ENCODE measurements at places on chromosomes 2 and 18.

GRCh38 chr2:10935953-10936942 lies 24.5 kb downstream of the KCNF1 start:
- no peak for DNase-seq

DNA sequence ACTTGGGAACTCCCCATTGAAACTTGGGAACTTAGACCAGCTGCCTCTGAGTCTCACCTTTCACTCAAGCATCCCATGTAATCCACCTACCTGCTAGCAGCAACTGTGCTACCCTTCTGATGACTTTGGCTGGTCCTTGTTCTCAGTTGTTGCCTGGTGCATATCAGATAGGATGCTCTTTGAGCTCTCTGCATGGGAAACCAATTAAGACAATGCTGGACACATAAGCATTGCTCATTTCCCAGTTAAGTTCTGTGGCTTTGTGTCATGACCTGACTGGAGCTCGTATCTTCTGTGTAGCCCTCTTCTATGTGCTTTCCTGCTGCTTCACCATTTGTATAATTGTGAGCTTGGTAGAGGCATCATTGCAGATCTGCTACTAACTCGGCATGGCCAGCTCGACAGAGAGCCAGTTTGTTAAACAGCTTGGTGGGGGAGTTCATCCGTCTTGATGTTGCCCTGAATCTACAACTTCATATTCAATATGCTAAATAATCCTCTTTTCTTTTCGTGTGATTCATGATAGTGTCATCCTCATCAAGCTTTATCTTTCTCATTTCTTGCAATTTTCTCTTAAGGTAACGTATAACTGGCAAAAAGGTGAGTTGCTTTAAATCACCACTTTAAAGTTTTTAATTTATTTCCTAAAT lies 447.5 kb upstream of the SLC14A2 start:
- peak; percentile 63 for DNase-seq

GRCh38 chr2:62506421-62506750 lies 391 bp upstream of the TMEM17 start:
- no peak for DNase-seq

- no peak for DNase-seq
Observed at GRCh38 chr2:172373076-172373475, 54.3 kb upstream of the ITGA6 start.

- no peak for DNase-seq
Observed at GRCh38 chr2:120443946-120444345, 98.0 kb downstream of the INHBB start.

DNA sequence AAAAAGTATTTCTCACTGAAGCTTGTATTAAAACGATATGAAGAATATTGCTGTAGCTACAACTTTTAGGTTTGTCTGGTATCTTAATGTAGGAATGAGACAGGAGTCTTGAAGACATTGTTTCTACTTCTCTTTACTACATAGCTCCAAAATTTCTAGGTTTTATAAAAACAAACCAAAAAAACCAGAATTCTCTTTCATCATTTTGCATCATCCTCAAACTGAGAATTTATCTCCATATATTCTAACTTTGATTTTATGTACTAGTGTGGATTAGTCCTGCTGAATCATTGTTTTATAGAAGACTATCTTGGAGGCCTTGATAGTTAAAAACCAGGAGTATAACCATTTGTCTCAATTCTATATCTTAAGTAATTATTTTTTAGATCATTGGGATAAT lies 100.2 kb downstream of the ICA1L start:
- no peak for DNase-seq

GRCh38 chr18:13216092-13216582 lies 2.4 kb upstream of the LDLRAD4 start:
- DNase-seq, result peak; percentile 92

DNA sequence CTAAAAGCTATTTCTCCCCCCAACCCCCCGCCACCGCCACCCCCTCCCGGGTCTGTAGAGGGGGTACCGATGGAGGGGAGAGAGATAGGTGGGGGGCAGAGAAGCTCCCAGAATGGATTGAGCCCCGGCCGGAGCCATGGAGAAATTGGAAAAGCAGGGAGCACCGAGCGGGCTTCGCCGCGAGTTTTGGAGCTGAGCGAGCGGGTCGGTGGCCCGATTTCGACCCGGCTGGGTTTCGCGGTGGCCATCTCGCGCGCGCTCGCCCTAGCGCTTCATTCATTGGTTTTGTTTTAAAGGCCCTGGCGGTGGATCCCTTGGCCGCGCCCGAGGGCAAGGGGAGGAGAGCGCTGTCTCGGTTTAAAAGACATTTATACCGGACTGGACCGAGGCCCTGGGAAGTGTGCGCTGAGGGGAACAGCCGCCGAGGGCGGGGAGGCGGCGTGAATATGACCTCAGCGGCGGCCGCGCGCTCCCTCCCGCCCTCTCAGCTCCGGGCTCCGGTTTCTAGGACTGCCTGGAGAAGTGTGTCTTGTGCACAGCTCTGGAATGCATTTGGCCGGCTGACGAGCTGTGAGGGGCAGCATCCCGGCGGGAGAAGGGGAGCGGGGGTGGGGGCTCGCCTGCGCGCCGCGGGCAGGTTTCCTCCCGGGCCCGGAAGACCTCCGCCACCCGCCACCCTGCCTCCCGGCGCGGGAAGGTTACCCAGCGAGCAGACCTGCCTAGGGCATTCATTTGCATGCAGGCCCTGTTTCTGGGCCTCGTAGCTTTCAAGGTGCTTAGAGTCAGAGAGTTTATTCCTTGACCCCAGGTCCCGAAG lies 1.7 kb upstream of the SMAD7 start:
- DNase-seq, result peak; percentile 85

- peak; percentile 80 for DNase-seq
Observed at GRCh38 chr2:137947728-137948336, 16.4 kb upstream of the HNMT start.

- DNase-seq, result no peak
Observed at GRCh38 chr18:40812981-40813515, 1142.0 kb upstream of the PIK3C3 start.

GRCh38 chr2:173339807-173340206 lies 14.9 kb upstream of the CDCA7 start:
- no peak for DNase-seq

- no peak for DNase-seq
Observed at GRCh38 chr18:10296491-10296890, 157.9 kb upstream of the APCDD1 start.

DNA sequence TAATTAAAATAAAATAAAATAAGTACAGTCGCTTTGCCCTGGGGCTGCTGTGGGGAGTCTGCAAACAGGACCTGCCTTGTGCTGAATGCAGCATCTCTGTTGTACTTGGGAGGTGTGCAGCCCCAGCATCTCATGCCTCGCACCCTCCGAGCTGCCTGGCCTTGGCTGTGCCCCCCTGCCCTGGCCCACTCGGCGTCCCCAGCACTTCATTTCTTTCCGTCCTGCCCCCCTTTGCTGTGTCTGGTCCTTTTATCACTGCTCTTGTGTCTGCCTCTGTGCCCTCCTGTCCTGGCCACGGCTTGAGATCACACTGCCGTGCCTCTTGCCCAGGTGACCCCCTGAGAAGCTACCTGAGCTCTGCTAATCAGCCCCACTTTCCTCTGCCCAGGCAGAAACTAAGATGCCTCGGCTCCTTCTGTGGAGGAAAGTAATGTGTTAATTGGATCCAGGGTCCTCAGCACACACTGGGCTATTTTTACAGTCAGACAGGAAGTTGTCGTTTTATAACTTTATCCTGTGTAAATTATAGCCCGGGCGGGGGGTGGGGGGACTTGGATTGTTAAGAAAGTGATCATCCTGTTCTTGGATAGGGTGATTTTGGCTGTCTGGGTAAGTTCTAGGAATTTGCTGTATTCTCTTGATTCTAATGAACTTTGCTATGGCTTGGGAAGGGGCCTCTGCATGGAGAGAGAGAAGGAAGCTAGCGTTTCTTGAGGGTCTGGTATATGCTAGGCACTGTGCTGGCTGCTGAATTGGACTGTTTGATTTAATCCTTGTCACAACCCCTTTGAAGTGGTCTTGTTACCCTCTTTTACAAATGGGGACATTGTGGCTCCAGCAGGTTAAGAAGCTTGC lies 69.4 kb downstream of the AGAP1 start:
- no peak for DNase-seq

DNA sequence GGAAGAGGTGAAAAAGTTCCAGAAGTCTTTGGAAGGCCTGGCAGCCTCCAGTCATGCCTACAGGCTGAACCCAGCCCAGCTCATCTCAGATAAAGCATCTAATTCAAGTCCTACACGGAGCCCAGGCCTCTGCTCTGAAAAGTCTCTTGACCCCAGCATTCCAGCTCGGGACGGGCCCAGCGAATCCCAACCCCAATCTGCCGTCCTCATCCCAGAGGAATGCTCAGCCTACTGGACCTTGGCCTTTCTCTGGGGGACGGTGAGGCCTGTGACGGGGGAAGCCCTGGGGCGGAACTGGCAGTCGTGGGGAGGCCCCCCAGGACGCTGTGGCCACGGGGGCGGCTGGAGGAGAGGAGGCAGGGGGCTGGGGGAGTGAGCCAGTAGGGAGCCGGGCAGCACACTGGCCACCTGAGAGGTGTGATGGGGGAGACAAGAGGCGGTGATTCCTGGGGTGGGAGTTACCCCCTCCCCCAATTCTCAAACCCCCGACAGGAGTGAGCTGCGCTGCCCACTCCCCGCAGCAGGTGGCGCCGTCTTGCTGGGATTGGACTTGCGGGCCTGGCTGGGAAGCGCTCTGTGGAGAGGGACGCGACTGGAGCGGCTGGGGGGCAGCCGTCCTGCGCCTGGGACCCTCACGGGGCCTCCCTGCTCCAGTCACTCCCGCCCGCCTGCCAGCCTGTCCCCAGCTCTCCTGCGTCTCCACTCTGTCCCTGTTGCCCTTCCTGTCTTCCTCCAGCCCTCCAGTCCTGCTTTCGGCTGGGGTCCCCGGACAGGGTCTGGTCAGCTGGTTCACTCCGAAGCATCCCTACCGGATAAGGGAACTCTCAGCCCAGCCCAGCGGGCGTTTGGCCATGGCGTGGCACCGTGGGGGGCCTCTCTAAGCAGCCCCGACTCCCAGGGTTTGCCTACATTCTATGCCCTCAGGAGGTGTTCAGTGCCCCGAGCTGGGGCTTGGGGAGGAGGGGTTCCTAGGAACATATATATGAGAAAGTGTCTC lies 182.6 kb upstream of the HAAO start:
- DNase-seq, result peak; percentile 83

- no peak for DNase-seq
Observed at GRCh38 chr18:61662726-61663125, 230.1 kb downstream of the RNF152 start.

GRCh38 chr2:86480105-86480504 lies 38.9 kb downstream of the KDM3A start:
- no peak for DNase-seq

GRCh38 chr18:24560511-24560981 lies 100.1 kb downstream of the HRH4 start:
- DNase-seq, result no peak

DNA sequence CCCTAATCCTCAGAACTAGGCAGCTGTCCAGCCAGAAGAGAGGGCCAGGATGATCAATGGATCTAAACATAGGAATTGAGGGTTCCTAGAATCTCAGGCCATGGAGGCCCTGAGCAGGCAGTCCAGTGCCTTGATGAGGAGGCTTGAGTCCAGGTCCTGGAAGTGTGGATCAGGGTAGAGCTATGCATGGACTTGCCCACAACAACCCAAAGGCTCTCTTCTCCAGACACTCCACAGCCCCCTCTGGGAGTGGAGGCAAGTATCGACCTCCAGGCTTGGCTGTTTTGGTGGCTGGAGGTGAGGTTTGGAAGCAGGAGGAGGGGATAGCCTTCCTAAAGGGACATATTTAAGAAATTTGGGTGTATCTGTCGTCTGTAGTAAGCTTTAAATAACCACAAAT lies 45.7 kb downstream of the NAPG start:
- no peak for DNase-seq

- DNase-seq, result no peak
Observed at GRCh38 chr18:949724-950631, 45.3 kb downstream of the ADCYAP1 start.

- no peak for DNase-seq
Observed at GRCh38 chr18:27735117-27735516, 441.8 kb downstream of the CDH2 start.

- DNase-seq, result no peak
Observed at GRCh38 chr18:57780706-57781347, 22.3 kb downstream of the ATP8B1 start.

DNA sequence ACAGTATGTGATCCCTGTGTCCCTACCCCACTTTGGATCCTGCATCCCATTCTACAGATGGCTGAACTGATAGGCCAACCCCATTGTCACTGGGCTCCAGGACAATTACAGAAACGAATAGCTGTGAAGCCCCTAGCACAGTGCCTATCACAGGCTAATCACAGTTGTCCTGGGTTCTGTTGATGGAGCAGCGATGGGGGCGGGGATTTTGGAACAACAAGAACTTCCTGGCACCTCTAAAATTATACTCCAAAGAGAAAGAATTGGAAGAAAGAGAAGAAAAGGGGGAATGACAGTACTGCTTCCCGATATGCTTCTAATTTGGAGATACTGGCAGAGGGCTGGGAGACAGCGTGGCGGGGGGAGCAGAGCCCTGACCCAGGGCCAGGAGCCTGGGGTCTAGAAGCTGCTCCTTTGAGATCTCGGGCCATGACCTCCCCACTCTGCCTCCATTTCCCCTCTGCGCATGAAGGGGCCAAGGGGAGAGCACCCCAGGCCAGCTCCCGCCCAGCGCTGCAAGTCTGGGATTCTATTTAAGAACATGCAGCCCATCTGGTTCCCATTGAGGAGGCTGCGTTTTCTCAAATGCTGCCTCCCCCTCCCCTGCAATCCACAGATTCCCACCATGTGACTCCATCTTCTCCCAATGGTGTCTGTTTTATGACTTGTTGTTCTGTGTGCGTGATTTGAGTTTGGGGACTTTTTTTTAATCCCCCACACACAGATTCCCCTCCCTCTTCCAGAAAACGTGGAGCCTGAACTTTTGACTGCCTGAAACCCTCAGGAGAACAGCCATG lies 202.7 kb downstream of the CYP26B1 start:
- DNase-seq, result peak; percentile 85

DNA sequence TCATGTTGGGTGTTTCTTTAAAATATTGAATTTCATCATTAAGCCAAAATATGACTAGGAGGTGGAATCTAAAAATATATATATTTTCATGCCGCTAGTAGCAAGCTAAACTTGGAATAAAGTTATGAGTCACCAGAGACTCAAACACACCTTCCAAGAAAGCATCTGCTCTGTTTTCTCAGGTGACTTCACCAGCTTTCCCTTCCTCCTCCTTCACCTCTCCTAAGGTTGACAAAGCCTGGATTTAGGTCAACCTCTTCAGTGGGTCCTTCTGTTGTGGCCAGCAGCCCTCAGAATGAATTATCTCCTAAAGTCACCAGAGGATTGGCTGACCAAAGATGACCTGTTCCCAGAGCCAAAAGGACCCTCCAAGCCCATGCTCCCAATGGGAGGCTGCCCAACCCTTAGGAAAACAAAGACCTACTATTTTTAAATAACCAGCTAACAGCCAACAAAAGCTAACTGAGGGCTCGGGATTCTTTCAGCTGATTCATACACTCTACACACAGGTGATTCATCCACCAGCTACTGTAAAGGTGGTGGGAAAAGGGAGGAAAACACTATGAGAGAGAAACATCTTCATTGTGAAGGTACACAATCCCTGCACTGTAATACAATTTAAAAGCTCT lies 113.9 kb downstream of the MYO5B start:
- no peak for DNase-seq

GRCh38 chr2:164692114-164692513 lies 70.8 kb upstream of the GRB14 start:
- no peak for DNase-seq

Data from brain (organoid and tissue), 16 donors.